GDM1 (cell line): ENCODE measurements at places on chromosomes 7 and 10.
A peak's percentile ranks its signal among the peaks of the same experiment; 100 is the strongest.

DNA sequence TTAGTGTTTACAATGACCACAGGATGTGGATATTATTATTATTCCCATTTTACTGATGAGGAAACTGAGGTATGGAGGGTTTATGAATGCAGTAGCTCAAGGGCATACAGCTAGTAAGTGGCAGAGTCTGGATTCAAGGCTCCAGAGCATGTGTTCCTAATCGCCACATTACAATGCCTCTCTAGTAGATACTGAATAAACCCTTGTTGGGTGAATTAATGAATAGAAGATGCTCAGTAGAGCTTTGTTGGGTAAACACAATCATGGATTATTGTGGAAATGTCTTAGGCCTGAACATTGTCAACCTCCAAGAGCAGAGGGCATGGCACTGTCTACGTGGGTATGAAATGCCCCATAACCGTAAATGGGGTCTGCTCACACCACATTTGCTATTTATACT is 545.3 kb downstream of the LRMDA start:
- no peak for DNase-seq

GRCh38 chr10:124267231-124267885 is 151.4 kb downstream of the OAT start:
- no peak for DNase-seq

DNA sequence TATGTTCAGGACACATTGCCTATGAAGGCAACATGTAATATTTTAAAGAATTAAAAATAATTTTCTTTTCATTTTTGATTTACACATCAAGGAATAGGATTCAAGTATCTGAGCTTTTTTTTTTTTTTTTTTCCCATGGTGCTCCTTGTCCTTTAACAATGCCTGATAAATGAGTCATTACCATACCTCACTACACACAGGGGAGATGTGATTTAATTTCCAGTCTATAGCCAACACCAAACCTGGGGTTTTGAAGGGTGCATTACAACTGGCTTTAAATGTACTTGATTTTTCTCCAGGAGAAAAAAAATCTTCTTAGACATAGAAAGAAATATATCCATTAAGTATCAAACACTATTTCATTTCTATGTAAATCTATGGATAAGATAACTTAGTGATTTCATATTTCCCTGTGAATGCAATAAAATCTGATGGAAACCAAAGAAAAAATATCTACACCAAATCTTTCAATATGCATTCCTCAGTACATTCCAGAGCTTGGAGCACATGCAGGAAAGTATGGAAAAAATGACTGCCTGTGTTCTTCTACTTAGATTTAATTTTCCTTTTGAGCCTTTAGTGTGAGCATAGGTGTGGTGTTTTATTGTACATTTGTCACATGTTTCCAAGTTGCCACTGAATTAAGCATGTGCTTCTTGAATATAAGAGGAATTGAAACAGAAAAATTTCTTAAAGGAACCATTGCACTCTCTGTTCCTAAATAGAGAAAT is 204.8 kb upstream of the MEOX2 start:
- no peak for DNase-seq

DNA sequence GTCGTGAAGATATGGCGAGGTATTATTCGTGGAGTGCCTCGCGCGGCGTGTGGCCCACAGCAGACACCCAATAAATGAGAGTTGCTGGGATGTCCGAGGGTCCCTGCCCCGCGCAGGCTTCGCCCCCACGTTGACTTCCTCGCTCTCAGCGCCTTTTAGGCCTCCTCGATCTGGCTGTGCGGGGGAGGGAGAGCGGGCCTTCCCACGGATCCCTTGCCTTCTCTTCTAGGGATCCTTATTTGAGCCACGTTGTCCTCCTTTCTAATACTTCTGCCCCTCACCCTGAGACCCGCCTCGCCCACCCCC is 660 bp downstream of the VCL start:
- no peak for DNase-seq

- peak; percentile 37 for DNase-seq
These were observed 104.4 kb upstream of the LRRC4 start for GRCh38 chr7:128135515-128136214.

DNA sequence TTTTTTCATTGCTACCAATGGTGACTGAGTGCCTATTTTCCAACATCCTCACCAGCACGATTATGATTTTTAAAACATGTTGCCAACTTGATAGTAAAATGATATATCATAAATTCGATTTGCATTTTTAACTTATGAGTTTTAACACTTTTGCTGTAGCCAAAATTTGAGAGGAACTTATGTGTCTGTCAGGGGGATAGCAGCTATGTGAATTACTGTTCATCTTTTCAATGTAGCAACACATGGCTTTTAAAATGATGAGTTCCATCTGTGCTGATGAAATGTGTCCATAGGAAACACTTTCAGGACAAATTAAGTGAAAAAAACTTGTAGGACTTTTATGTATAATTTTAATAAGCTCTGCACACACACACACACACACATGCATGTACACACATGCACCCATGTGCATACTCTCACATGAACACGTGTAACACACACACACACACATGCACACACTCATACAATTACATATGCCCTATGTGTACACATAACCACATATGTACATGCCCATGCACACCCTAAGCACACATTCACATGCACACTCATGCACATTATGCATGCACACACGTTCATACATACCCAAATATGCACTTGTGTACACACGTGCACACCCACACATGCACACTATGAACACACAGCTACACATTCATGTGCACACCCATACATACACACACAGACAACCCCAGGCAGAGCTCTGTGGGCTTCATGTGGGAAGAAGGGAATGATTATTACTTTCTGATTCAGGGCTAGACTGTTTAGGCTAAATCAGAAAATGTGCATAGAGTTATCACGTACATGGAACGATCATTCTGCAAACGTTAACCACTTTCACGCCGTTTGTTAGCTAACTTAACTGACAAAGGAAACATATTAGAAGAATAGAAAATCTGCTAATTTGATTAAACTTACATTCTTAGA is 68.9 kb downstream of the C10orf143 start:
- DNase-seq, result no peak

DNA sequence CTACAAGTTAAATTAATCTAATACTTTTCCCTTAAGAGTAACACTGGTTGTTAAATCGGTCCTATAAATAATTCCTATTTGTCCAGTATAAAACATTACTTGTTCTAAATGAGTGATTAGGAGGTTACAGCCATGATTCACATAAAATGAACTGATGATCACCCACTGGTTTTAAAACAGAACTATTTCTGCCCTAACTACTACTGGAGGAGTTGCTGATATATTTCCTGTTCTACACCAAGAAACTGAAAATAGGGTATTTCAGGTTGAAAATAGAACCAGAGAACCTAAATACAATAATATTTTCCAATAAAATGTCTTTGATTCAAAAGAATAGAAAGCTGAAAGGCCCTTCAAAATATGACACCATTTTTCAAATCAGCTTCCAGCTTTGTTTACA is 30.9 kb downstream of the DNAJC1 start:
- DNase-seq, result no peak

DNA sequence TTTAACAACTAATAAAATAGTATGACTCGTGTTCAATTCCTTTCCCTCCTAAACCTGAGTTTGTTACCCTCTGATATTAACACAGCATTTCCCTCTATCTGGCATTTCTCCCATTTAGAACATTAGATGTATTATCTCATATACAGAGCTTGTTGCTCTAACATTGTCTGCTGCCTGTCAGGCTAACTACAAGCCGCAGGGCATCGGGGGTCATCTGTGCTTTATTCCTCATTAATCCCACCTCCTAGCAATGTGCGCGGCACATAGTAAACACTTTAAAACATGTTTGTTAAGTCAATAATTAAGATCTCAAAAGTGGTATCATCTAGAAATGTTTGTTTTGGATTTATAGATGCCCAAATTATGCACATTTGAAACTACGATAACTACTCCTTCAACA is 52.9 kb upstream of the NEBL start:
- no peak for DNase-seq

DNA sequence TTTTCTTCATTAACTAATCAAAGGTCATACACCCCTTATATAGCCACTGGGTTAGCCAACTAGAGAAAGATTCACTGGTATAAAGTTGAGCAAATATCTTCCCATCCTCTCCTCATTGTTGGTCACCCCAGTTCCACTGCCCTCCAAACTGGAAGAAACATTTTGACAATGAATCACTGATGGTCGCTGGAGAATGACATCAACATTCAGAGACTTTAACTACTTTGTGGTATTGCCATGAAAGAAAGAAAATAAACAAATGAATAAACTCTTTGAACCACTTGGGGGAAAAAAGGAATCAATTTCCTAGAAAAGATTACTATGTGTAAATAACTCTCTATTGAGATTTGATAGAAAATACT is 23.4 kb downstream of the HYCC1 start:
- DNase-seq, result no peak

GRCh38 chr7:112116358-112116757 is 89.8 kb downstream of the DOCK4 start:
- no peak for DNase-seq

- no peak for DNase-seq
These were observed 17.3 kb downstream of the DGKI start for GRCh38 chr7:137829337-137829992.

GRCh38 chr10:68135922-68136792 is 26.9 kb downstream of the MYPN start:
- DNase-seq, result no peak

DNA sequence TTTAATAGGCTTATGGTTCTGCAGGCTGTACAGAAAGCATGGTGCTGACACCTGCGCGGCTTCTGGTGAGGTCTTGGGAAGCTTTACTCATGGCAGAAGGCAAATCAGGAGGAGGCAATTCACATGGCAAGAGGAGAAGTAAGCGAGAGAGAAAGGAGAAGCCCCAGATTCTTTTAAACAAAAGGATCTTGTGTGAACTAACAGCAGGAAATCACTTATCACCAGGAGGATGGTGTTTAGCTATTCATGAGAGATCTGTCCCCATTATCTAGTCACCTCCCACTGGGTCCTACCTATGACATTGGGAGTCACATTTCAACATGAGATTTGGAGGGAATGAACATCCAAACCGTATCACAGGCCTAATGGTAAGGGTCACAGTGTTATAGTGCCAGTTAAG is 678.0 kb upstream of the KCND2 start:
- DNase-seq, result no peak

DNA sequence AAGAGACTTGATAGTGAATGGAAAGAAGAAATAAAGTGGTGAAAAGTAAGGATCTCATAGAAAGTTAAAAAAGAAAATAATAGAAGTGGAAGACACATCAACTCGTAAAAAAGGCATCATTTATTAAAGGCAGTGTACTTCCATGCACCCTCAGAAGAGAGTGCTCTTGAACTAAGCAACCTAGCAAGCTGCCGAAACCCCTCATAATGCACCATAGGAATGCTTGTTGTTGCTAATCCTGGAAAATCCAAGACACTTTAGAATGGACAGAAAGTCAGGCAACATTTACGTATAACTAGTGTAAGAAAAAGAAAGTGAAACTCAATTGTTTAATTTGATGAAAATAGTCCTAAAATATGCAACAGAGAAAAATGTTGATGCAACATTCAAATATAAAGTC is 12.8 kb downstream of the TFPI2 start:
- DNase-seq, result no peak

DNA sequence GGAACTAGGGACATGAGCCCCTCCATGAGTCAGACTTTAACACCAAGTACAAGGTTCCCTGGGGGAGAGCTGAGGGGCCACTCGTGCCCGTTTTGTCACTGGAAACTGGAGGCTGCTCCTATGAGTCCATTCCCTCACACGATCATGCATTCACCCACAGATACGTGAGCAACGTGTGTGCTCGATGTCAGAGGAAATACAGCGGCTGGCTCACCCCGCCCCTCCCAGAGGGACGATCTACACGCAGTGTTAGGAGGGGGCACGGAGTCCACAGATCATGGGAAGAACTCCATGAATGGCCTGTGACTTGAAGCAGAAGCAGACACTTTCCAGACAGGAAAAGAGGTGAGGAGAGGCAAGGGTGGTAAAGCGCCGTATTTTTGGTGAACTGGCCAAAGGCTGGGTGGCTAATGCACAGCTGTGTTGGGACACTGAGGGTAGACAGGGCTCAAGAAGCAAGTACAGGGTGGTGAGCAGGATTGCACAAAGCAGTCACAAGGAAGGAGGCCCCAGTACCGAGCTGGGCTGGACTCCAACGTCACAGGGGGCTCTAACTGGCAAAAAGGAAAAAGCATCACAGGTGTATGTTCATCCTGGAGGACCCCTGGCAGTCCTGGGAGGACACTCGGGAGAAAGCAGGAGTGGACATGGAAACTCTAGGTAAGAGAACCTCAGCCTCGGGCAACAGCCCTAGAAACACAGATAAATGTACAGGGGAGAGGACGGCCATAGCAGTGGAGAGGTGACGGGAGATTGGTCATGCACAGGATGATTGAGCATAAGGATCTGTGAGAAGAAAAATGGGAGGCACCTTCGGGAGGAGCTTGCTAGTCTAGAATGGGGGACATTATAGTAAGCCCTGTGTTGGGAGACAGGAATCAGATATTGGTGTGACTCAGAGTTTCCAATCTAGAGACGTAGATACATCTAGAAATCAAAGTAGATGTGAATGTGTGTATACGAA is 41.2 kb downstream of the TNS3 start:
- DNase-seq, result no peak

DNA sequence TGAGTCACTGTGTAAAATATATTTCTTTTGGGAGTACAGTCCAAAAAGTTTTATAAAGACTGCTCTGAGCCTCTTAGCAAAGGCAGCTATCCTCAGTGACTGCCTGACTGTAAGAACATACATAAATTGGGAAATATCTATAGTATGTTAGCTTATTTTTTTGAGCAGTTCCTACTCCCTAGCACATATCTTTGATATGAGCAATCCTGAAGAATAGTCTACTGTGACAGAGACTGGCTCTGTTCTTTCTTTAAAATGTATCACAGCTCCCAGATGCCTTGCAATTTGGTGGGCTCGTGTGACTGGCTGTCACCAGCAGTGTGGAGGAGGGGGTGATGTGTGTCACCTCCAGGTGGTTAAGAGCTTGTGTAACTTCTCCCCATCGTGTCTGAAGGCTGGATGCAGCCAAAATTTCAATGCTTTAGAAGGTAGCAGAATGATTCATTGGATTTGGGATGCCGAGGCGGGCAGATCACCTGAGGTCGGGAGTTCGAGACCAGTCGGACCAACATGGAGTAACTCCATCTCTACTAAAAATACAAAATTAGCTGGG is 47.9 kb downstream of the MTERF1 start:
- DNase-seq, result no peak

DNA sequence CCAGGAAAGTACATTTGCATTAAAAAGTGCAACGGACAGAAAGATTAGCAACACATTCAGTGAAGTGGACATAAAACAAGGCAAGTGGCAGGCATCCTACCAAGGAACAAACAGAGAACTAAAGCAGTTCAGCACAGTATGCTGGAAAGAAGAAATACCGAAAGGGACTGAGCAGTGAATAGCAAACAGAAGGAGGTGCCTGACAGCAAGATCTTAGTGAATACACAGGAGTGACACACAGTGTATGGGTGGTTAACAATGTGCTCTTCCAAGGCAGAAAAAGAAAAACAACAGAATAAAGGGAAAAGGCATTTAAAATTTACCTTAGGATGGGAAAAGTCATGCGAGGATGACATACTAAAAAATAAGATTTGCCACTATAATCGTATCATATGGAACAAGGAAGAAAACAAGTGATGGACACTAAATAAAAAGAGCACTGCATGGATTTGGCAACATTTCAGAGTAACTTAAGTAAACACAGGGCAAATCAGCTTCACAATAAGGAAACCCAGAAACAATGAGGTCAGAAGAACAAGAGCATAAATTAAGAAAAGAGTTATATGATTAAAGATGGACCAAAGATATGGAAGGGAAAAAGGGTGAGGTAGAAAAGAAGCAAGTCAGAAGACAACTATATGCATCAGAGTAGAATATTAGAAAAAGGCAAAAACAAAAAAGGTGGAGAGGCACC is 29.5 kb downstream of the MEST start:
- DNase-seq, result no peak
